ENCODE measurements at places on chromosomes 12 and 14. TPM values are rescaled to one million over a fixed set of nuclear protein-coding genes. Genes with fewer than 3 reads are reported as not detected.

The KLHL33 gene
- 0.22 TPM for total RNA-seq

The AKAP3 gene
- total RNA-seq: 2.4 TPM

The BEST3 gene
- total RNA-seq: not detected

- no peak for DNase-seq
Measured at GRCh38 chr12:71071536-71072097, 86.2 kb downstream of the TSPAN8 start.

DNA sequence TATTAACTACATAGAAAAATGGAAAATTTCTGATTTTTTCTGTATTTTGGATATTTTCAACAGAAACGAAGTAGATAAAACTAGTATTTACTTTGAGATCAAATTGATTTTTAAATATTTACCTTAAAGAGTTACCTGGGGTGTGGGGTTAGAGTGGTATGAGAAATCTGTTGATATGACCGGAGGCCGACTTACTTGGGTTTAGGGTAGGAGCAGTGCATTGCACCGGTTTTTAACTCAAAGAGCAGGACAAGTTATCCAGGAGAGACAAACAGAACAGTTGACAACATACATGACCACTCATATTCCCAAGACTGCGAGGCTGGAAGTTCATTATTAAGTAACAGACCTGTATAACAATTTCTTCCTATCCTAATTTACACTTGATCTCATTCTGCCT lies 31.4 kb downstream of the TPH2 start:
- DNase-seq: no peak

DNA sequence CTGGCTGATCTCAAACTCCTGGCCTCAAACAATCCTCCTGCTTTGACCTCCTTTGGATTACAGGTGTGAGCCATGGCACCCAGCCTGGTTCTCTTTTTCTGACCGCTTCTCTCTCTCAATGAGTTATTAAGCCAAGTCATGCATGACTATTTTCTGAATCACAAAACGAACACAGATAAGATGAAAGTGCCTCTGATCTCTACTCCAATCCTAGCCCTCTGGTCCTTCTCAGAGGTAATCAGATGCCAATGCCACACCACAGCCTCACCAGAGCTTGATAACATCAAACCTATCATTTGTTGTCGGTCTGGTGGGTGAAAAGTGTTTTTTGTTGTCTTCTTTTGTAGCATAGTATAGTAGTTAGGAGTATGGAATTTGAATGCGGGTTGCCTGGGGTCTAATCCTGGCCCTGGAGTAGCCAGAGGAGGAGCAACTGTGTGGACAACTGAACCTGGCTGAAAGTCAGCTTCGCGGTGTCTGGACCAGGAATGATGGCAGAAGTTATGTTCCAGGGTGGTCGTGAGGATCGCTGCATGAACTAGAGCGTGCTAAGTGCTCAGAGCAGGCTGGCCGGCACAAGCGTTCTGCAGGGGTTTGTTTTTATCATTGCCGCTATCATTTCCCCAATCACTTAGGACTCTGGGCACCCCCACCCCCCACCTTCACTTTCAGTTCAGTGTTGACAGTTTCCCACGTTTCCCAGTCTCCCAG lies 77.9 kb downstream of the SPRING1 start:
- no peak for DNase-seq

DNA sequence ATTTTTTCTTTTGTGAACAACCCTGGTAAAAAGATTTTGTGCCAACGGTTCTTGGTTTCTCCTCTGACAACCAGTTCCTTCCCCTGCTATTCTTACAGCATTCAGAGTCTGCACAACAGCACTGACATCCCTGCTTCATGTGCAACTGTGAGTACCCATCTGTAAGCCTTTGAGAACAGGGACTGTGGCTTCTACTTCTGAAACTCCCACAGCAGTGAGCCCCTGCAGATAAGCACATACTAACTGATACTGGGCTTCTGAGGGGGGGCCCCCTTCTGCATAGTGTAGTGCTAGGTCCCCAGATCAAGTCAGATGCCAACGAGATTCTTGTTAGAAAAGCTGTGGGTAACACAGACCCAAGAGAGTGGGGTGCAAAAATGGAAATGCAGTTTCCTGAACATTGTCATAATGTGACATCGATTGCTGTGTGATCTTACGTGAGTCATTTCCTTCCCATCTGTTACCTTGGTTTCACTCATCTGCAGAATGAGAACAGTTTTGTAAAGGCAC lies 11.1 kb upstream of the NINJ2 start:
- DNase-seq: no peak

GRCh38 chr12:105993766-105994555 lies 144.8 kb downstream of the NUAK1 start:
- no peak for DNase-seq

The TAS2R9 gene
- not detected for total RNA-seq

The DAO gene
- total RNA-seq: not detected

GRCh38 chr12:115485503-115485902 lies 792.0 kb downstream of the MED13L start:
- no peak for DNase-seq

The EFS gene
- total RNA-seq: 74.3 TPM

The DPY19L2 gene
- total RNA-seq: 14.7 TPM
